Sciatic nerve (tissue), 2 donors: ENCODE measurements at places on chromosomes 12 and 14. TPM values are rescaled to one million over a fixed set of nuclear protein-coding genes. Genes with fewer than 3 reads are reported as not detected.

DNA sequence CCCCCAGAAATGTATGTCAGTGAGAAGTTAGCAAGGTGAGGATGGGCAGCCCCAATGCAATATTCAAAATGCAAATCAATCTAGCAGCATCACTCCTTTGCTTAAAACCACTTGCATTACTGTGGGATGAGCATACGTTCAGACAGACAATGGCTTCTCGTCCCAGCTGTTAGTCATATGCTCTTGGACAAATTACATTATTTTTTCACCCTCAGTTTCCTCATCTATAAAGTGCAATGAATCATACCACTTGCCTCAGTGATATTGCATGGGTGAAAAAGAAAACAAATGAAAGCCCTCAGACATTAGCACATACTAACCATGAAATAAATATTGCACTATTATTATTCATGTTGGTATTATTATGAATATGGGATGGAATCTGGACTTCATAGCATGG, 132.3 kb downstream of the C12orf75 start:
- no peak for DNase-seq

DNA sequence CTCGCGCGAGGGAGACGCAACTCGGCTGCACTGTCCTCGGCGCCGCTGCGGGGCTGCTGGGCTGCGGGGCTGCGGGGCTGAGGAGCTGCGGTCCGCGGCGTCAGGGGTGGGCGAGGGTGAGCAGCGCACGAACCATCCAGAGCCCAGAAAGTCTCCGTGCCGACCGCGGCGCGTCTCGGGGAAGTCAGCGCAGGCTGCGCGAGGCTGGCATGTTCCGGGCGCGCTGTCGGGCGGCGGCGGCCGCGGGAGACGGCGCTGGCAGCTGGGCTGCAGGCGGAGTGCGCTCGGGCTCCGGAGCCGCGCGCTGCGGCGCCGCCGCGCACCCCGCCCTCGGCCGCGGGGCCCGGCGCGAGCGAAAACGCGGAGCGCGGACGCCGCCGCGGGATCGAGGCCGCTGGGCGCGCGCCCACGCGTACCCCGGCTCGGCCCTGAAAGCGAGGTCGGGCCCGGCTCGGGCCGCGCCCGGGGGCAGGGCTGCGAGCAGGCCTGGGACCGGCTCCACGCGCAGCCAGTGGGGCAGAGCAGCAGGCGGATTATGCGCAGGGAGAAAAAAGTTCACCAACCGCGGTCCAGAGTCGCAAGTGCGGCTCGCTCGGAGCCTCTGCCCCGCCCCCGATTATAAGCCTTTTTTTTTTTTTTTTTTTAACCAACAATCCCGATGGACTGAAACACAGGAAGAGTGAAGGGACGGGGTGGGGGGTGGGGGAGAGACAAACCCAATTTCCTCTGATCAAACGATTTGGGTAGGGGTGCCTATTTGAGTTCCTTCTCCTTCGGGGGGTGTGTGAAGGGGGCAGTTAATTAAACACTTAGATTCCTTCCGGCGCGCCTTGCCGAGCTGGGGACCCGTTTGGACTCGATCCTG, at the start of gene PRICKLE1:
PRICKLE1 (minus strand) TSS at position 282 of the 865 bp plus-strand sequence. CDS start 117,230 bp downstream, outside the sequence.
- DNase-seq = peak; percentile 71

DNA sequence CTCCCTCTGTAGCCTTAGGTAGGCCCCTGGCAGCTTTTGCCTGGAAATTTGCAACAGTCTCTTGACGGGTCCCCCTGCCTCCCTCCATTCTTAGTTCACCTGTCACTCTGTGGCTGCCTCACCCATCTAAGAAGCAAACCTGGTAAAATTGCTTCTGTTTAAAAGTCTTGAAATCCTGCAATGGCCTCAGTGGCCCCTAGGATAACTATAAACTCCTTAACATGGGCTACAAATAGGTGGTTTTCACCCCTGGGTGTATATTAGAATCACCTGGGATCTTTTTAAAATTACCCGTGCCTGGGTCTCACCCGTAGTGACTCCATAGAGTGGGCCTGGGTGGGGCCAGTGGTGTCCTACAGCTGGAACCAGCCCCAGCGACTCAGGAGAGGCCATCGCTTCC, 332.7 kb downstream of the CACNA1C start:
- no peak for DNase-seq

DNA sequence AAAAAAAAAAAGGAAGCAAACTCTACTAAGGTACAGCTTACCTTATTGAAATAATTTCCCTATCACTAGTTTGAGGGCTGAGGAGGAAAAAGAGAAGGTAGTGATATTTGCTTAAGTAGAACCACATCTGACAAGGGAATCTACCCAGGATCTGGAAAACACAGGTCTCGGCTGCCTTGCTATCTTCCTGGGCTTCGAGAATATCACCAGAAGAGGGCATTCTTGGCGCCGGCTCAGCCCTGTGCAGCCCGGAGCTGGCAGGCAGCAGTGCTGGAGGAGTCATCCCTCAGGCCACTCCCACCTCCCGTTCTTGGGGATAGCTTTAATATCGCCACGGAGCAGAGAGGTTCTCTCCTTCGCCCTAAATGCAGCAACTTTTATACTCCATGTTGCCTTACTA, 1181.2 kb downstream of the VRK1 start:
- DNase-seq = peak; percentile 84

DNA sequence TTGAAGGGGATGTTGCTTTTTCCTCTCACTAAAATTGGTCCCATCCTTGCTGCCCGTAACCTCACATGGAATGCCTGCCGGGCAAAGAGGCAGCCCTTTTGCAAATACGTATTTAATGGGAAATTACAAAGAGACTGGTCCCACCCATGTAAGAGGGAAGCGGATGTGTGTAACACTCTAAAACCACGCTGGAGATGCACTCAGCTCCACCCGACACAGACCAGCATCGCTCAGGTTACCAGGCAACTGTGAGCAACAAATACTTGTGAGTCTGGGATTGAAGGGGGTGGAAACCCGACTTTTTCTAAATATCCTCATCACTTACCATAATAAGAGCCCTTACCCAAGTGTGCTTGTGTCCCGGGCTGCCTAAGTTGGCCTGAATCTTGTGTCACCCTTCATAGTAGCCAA, 47.7 kb downstream of the ELK3 start:
- no peak for DNase-seq

DNA sequence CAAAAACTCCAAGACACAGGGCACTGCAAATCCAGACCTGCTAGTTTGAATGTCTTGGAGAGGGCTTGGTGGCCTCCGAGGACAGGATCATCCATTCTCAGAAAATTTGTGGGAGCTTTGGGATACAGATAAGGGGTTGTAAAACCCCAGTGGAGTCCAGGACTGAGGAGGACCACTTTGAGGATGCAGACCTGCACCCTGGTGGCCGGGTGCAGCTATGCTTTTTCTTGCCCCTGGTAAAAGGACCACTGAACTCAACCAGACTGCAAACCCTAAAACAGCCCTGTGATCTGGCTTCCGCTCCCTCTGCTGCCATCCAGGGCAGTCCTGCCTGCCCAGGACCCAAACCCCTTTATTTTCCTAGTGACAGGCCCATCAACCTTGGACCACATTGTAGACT, 169.5 kb upstream of the DAAM1 start:
- DNase-seq = no peak

DNA sequence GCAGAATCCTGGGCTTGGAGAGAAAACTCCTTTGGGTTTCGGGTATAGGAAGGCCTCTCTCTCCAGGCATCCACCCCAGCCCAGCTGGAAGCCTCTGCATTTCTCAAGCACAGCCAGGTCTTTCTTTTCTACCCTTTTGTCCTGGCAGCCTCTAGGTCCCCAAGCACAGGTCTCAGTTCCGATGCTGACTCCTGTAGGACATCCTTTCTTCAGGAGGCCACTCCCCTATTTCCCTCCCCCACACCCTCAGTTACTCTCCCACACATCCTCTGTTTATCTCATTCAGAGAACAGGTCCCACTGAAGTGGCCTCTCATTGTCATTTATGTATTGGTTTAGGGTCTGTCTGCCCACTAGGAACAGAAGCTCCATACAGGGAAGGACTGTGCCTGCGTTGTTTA, 352.6 kb downstream of the VRK1 start:
- DNase-seq = no peak

DNA sequence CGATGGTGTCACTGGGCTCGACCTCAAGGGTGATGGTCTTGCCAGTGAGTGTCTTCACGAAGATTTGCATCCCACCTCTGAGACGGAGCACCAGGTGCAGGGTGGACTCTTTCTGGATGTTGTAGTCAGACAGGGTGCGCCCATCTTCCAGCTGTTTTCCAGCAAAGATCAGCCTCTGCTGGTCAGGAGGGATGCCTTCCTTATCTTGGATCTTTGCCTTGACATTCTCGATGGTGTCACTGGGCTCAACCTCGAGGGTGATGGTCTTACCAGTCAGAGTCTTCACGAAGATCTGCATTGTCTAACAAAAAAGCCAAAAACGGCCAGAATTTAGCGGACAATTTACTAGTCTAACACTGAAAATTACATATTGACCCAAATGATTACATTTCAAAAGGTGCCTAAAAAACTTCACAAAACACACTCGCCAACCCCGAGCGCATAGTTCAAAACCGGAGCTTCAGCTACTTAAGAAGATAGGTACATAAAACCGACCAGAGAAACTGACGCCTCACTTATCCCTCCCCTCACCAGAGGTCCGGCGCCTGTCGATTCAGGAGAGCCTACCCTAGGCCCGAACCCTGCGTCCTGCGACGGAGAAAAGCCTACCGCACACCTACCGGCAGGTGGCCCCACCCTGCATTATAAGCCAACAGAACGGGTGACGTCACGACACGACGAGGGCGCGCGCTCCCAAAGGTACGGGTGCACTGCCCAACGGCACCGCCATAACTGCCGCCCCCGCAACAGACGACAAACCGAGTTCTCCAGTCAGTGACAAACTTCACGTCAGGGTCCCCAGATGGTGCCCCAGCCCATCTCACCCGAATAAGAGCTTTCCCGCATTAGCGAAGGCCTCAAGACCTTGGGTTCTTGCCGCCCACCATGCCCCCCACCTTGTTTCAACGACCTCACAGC, 717 bp downstream of the UBC start:
- peak; percentile 92 for DNase-seq

DNA sequence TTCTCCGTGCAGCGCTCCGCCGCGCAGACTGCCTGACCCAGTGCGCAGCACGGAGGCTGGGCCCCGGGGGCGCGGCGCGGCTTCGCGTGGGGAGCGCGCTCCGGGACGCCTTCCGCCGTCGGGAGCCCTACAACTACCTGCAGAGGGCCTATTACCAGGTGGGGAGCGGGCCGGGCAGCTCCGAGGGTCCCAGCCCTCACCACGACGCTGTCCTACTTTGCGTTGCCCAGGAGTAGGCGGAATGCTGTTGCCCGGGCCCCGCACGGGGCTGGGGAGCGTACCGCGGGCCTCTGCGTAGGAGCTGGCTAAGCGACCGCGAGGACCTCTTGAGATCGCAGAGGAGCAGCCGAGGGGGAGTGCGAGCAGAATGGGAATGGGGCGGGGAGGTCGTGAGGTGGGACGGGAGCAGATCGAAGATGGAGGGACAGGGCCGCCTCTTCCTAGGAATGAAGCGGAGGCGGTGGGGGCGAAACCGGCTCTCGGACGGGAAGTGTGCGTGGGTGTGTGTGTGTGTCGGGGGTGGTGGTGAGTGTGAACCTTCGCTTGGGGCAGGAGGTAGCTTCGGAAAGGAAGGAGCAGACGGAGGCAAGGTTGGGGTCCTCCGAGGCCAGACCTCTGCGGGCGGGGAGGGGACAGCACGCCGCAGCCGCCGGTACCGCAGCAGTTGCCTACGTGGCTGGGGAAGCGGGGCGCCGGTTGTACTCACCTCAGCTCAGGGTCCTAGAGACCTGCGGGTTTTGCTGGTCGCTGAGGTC, 751 bp downstream of the P3H3 start:
- no peak for DNase-seq

GRCh38 chr12:121036810-121037326, 2.2 kb downstream of the OASL start:
- DNase-seq = no peak

DNA sequence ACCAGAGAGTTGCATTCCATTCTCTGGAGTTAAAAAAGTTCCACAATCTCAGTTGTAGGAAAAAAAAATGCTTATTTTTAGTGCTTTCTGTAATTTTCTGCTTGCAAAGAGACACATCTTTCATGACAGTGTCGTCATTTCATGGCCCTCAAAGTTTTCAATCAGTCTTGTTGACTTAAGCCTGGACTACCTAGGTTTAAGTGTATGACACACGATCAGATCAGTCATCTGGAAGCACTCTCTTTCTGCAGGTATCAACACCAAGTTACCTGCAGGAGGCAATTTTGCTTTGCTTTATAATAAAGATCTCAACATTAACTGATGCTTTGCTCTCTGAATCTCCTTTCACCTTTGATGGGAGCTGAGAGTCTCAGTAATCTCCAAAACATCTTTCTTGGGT, 251.6 kb downstream of the BCAT1 start:
- DNase-seq = no peak

GRCh38 chr12:119624966-119625365, 31.4 kb downstream of the TMEM233 start:
- DNase-seq = no peak

GRCh38 chr14:23243066-23243465, 5.3 kb downstream of the RNF212B start:
- DNase-seq = no peak

The SLC6A12 gene
- 0.40 TPM for total RNA-seq

The CACNA1C gene
- 9.0 TPM for total RNA-seq

The OASL gene
- total RNA-seq = 1.3 TPM

The SLC17A8 gene
- not detected for total RNA-seq

The KLRG1 gene
- total RNA-seq = 4.5 TPM

The ATF1 gene
- 44.2 TPM for total RNA-seq

The SAMD15 gene
- total RNA-seq = 0.36 TPM

The NABP2 gene
- total RNA-seq = 18.5 TPM

The GABARAPL1 gene
- total RNA-seq = 167 TPM
